ENCODE measurements at places on chromosomes 5 and 9.

- DNase-seq, result no peak
Measured at GRCh38 chr9:127885508-127886281, 8.2 kb upstream of the AK1 start.

DNA sequence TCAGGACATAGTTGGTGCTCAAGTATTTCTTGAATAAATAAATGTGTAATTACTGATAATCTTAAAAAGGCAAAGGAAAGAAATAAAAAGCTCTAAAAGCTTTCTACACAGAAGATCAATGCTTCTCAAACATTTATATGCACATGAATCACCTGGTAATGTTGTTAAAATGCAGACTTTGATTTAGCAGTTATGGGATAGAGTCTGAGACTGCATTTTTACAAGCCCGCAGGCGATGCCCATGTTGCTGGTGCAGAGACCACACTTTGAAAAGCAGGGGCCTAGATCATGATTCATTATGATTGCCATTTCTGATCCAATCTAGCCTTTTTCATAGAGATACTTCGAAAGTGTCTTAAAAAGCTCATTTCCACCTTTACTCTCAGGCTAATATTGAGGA lies 3.5 kb upstream of the CCDC152 start:
- DNase-seq, result no peak

DNA sequence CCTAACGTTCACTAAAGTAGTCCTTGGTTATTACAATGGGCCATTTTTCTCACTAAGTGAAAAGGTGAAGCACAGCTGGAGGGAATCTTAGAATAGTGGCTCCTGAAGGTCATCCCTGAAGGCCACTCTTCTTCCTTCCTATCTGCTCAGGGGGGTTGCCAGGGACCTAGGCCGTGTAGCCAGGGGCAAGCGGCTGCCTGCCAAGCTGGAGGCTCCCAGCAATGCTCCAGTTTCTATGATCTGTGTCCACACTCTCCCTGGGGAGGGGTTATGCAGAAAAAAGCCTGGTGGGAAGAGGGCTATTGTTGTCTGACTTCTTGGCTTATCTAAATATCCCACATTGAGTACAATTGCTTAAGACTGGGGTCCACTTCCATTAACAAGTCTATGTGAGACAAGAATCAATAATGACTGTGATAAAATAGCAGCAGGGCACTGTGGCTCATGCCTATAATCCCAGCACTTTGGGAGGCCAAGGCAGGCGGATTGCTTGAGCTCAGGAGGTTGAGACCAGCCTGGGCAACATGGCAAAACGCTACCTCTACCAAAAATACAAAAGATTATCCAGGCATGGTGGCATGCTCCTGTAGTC lies 3.8 kb downstream of the NMRK1 start:
- no peak for DNase-seq

DNA sequence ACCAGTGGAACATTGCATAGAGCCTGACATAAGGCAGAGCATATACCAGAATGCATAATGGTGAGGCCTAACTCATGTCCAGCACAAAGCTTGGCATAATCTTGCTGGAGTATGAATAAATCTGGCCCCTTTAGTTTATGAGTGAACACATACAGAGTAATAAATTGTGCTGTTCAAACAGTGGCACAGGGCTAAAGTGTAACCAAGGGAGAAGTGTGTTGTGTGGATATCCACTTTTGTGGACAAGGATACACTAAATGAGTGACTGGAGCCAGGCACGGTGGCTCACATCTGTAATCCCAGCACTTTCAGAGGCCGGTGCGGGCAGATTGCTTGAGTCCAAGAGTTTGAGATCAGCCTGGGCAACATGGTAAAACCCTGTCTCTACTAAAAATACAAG lies 29.4 kb upstream of the JMY start:
- no peak for DNase-seq

DNA sequence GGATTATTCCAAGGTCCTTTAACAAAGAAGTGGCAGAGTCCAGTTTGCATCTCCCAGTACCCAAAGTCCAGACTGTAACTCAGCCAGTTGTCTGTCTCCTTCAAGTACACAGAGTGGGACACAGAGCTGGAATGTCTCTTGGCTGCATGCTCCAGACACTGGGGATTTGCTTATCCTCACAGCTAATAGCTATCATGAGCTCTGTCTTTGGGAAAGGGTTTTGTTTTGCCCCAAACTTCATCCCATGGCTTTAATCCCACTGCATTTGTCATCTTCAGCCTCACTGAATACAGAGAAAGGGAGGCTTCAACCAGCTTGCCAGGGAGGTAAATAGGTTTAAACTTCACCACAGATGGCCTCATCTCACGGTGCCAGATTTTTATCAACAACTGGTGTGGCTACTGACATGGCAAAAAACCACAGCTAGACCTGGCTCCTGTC lies 412.2 kb upstream of the SLC24A2 start:
- DNase-seq, result no peak

DNA sequence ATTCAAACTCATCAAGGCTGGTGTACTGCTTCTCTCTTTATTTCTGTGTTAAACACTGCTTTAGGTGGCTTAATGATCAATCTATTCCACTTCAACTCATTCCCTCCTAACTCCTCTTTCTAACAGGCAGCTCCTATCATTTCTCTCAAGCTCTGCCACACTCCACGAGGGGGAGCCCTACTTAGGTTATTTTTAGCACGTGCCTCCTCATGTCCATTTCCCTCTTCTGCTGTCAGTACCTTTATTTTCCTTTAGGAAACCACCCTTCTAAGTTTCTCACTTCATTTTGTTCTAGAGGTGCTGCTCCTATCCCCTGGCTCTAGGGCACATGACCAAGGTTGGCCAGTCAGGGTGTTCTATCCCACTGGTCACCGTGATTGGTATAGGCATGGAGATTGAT lies 6.7 kb upstream of the BRINP1 start:
- DNase-seq, result no peak

GRCh38 chr5:34715711-34716110 lies 59.6 kb downstream of the RAI14 start:
- DNase-seq, result no peak

DNA sequence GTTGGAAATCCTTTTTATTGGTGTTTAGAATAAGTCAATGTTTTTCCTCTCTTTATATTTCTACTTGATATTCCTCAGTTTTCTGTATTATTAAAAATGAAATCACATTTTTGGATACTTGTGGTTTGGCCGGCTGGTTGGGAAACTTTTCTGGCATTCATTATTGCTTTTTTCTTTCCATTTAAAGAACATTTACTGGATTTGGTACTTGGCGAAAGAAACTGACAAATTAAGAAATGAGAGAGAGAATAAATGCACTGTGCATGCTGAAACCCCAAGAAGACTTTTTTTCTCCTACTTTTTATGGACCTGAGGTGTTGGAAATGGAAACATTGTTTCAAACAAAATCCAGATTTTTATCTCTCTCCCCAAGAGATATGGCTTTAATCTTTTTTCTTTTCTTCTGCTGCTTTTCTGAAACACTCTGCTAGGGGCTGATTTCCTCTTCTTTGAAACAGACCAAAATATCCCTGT lies 128.4 kb downstream of the SNX18 start:
- DNase-seq, result no peak

DNA sequence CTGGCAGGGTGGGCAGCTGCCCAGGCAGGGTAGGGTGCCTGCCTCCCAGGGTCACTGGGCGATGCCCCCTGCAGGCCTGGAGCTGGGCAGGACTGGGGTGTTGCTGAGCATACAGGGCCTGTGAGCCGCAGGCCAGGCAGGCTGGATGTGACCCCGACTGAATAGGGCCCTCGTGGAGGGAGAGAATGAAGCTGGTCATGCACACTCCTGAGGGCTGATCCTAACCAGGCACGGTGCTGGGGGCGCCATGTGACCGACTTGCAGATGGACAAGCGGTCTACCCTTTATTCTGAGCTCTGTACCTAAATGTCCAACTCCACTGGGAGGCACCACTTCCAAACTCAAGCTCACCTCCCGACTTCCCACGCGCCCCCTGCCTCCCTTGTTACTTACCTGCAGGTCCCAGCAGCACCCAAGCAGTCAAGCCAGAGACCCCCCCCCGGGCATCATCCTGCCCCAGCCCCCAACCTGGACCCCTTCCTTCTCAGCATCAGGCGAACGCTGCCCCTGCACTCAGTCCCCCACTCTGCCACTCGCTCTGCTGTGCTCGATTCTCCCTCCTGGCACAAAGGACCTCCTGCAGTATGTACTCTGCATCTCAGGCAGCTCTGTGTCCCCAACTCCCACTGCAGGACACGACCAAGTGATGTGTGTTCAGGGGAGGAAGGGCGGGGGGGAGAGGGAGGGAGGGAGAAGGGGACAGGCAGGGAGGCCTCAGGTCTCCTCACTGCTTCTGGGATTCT lies 76.8 kb upstream of the PHYKPL start:
- DNase-seq, result no peak

DNA sequence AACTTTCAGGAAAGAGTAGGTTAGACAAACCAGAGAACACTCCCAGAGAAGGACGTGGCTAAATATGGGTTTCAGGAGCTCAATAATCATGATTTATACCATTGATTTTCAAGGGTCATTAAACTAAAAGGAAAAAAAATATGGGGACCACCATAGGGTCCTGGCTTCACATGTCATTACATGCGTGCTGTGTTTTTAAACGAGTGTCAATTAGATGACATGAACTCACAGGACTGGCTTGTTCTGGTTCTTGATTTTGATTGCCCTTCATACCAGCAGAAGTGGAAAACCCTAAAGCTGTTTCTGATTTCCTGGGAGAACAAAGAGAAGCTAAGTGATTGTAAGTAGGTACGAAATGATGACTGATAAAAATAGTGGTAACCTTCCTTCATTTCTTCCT lies 5.8 kb downstream of the ACOT12 start:
- DNase-seq, result no peak

GRCh38 chr5:442335-443238 lies at the start of gene EXOC3:
Gene EXOC3, plus strand, starts transcription at chr5:443176. Its CDS starts 3,030 bp downstream, at chr5:446206.
- DNase-seq, result peak; percentile 67

- DNase-seq, result no peak
Measured at GRCh38 chr5:11047625-11048024, 286.6 kb upstream of the DAP start.

DNA sequence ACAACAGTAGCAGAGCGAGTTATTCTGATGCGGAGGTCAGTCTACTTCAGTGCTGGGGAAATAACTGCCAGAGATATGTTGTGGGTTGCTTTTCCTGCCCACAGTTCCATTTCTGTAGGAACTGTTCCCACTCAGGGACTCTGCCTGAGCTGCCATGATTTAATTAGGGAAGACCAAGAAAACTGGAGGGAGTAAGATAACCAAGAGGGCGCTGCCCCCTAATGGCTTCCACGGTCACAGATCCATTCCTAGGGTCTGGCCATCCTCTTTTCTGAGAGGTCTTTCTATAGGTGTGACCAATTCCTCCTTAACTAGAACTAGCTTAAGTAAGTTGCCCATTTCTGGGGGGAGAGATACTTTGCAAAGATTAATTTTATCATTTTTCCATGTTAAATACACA lies 125.9 kb downstream of the APBA1 start:
- DNase-seq, result no peak

DNA sequence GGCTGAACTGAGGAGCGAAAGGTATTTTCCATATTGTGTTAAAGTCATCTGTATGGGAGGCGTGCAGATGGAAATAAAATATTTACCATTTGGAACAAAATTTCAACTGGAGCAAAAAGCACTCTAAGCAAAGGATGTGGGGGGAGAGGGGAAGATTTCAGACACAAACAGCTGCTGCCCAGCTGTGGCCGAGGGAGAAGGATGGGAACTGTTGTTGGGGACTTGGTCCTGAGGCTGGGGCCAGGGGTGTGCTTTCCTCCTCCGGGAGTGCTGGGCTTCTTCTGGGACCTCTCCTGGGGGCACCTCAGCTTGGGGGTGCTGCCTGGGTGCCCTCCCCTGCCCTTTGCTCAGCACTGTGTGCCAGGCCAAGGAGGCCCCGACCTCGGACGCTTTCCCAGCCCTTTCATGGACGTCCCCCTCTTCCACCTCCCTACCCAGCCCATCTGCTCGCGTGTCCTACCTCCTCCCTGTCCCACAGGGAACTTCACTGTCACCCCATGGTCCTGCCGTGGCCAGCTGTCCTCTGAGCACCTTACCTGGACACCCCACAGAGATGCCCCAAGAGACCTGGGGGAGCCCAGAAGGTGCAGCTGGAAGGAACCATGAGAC lies 101.9 kb upstream of the COL5A1 start:
- DNase-seq, result no peak

GRCh38 chr5:66015196-66015960 lies 89.0 kb downstream of the ERBIN start:
- no peak for DNase-seq

DNA sequence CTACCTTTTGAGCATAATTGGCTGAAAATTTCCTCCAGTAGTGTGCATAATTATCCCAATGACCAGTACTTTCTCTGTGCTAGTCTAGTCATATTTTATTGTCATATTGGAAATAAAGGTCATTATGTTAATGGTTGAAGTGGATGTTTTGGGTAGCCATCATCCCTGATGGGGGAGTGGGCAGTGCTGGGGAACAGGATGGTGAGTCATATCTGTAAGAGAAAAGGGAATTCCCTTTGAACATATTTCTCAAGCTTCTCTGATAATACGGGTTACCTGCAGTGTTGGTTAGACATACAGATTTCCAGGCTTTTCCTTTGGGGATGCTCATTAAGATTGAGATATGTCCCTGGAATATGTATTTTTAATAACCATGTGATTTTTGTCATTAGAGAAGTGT lies 33.3 kb upstream of the SPATA31D4 start:
- no peak for DNase-seq

Data from activated T-cell treated with anti-CD3 and anti-CD28 coated beads for 4 hours (primary cell).